Breast epithelium (tissue), 4 donors: ENCODE measurements at places on chromosomes 5 and 9.

DNA sequence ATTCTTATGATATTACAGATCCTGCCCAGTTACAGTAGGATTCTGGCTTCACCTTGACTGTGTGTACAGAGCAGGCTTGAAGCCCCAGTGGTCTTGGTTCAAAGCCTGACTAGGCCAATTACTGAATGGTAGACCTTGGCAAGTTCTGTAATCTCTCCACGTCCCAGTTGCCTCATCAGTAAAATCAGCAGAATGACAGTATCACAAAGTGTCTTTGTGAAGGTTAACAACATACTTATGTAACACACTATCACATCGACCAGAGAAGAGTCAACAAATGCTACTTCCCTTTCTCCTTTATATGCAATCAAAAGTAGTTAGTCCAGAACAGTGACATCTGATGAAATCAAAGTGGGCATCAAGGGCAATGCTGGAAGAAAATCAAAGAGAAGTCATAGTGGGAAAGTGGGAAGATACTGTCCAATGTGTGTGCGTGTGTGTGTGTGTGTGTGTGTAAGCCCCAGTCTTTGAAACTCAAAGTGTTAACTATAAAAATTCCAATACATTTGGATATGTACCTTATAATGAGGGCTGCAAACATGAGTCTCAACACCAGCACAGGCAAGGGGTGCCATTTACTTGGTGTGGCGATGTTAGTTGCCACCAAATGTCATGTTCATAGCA, 93.5 kb upstream of the EGFLAM start:
- DNase-seq = no peak

DNA sequence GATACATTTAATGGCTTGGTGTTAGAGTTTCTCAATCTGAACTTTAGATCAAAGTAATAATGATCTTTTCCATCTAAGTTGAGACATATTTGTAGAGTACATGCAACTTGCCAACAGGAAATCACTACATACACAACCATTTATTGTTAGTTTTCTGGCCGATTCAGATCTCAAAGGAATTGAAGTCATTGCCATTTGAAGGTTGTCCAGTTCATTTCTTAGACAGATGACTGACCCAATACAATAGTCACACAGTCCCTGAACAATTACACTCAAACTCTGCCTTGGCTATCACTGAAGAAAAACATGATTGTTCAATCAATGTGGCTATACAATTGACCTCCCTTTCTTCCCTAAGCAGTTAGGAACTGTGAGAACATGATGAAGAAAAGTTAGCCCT, 753.2 kb upstream of the RIOK2 start:
- no peak for DNase-seq

GRCh38 chr9:133889584-133890301, 102.4 kb downstream of the VAV2 start:
- DNase-seq = no peak

DNA sequence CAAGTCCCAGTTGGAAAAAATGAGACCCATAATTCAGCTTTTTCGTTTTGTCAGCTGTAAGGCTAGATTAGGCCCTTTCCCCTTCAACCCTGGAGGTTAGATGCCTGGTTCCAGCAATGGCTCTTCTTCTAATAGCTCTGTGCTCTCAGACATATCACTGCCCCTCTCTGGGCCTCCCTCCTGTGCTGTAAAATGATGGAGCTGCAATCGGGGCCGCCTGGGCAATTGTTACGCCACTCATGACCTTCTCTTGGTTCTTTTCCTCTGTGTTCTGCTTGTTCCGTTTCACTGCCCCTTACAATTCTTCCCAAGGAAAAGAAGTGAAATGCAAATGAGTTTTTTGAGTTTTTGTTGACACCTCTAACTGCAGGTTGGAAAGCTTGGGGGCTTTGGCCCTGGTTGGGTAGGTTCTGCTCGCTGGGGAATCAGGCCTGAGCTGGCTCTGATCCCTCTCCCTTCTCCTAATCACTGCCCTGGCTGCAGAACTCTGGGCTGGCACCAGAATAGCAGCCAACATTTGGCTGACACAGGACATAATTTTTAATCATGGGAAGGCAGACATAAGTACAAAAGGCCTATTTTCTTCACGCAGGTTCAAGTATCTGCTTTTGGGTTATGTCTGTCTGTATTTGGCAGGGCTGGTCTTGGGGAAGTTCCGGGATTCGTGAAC, 110.9 kb downstream of the FOXD1 start:
- no peak for DNase-seq

DNA sequence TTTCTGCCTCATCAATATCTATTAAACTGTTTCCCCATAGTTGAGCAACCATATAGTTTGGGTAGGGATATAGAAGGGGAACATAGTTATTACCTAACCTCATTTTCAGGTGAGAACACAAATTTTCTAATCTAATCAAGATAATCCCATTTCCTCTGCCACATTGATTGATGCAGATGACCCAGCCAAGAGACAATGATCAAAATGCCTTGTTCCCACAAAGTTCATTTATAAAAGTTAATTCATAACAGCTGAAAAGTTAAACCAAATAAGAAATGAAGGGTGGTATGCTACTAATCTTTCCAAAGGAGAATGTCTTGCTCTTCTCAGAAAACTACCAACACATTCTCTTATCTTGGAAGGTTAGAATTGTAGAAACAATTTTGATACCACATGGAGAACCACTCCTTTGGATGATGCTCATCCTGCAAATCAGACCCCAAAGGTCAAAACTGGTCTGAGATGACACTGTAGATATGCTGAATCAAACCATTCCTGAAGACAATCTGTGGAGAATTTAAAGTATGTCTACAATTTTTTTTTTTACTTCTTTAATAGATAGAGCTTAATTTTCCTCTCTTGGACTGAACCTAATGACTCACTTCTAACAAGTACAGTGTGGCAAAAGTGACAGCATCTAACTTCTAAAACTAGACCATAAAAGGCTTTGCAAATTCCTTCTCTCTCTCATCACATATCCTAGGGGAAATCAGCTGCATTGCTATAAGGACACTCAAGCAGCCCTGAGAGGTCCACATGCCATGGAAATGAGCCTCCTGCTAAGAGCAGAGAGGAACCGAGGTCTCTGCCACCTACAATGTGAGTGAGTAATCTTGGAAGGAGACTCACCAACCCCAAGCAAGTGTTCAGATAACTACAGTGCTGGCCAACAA, 586.7 kb upstream of the TUSC1 start:
- DNase-seq = no peak

DNA sequence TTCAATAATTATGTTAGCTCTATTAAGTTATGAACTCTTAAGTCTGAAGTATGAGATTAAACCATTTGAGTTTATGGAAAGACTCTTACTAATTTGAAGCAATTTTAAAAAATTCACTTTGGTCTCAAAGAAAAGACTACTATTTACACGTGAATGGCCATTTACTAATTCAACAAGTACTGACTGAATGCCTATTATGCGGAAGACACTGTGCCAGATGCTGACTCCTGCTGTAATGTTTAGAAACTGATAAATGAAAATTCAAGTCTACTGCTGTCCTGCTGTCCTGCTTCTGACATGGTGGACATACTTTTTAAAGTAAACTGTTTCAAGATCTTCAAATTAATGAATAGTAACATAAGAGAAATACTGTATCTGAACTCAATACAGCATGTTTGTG, 116.2 kb downstream of the MPDZ start:
- no peak for DNase-seq

GRCh38 chr5:150156027-150156368, 353 bp upstream of the PDGFRB start:
- no peak for DNase-seq

- DNase-seq = no peak
Observed at GRCh38 chr5:78050888-78051287, 243.6 kb downstream of the AP3B1 start.

DNA sequence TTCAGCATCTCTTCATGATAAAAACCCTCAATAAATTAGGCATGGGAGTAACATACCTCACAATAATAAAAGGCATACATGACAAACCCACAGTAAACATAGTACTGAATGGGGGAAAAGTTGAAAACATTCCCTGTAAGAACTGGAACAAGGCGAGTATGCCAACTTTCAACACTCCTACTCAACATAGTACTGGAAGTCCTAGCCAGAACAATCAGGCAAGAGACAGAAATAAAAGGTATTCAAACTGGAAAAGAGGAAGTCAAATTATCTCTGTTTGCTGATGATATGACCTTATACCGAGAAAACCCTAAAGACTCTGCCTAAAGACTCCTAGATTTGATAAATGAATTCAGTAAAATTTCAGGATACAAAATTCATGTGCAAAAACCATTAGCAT, 167.6 kb downstream of the TMEM38B start:
- DNase-seq = no peak

DNA sequence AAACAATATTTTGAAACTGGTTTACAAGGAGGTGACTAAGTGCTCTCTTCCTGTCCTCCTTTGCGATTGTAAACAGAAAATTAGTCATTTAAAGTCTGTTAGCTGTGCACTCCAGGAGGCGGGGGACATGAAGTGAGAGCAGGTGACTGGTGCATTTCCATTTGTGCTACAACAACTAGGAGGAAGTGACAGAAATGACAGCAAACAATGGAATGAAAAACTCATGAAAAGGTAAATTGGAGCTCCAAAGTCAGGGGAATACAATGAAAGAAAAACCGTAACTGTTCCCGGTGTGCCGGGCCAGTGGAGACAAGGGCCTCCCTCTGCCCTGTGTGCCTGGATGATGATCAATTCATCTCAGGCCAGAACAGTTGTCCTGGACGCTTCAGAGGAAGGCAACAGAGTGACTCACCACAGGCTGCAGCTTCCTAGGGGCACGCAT, 439.9 kb downstream of the GADD45G start:
- no peak for DNase-seq

- DNase-seq = no peak
Observed at GRCh38 chr5:179800696-179801201, 5.9 kb downstream of the MGAT4B start.

DNA sequence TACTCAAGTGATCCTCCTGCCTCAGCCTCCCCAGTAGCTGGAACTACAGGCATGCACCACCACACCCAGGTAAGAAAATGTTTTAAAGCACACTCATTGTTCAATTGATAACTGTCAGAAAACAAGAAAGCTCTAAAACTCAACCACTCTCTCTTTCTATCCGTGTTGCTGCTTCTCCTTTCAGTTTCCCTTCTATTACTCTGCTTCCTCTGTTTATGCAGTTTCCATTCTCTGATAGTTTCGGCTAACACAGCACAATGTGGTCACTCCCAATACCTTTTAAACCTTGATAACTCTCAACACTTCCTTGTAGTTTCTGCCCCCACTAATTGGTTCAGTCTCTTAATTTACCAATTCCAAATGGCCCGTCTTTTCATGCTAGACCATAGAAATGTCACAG, 59.2 kb upstream of the NR4A3 start:
- DNase-seq = no peak

DNA sequence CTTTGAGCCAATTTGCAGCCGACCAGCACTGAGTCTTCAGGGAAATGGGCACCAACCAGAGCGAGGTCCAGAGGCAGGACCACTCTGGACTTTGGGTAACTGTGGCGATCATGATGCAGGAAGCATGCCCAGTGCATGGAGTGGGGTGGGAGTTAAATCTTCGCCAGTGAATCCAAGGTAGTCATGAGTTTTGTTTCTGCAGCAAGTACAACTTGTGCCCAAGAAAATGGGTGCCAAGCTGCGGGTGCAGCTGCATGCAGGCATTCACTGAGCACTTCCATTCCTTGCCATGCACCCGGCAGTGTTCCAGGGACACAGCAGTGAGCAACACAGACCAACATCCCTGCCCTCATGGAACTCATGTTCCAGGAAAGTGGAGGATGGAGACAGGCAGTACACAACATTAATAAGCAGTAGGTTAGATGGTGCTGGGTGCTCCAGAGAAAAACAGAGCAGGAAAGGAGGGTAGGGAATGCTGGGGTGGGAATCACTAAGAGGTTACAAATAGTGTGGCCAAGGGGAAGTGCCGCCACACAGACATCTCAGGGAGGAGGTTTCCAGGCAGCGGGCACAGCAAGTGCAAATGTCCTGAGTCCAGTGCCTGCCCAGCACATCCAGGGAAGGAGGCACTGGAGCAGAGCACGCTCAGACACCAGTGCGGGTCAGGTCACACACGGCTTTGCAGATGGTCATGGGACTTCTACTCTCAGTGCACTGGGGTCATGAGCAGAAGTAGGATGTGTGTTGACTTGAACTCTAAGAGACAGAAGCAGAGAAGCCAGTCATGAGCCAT, 48.2 kb upstream of the LMX1B start:
- no peak for DNase-seq

DNA sequence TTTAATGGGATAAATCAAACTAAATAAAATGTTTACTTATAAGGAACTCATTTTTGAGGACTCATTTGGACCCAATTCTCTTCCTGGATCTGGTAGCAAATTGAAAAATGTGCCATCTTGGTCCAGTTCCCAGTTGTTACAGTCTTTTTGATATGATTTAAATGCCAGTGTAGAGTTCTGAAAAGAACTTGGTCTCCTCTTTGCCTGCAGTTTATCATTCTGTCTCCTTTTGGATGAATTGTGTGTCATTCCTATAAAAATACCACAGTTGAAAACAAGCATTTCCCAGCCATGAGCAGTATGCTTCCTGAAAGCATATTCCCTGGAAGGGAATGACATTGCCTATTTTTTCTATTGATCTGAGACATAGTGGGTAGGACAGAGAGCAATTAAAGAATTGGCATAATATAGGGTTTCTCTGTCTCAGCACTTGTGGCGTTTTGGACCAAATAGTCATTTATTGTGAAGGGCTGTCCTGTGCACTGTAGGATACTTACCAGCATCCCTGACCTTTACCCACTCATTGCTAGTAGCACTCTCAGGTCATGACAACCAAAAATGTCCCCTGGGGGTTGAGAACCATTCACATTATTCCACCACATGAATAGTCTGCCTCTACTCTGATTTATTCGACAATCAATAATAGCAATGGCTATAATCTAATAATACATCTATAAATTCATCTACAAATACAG, 181.8 kb downstream of the NXNL2 start:
- DNase-seq = no peak
